T-cell (primary cell): ENCODE measurements at places on chromosomes 4 and X. TPM values are rescaled to one million over a fixed set of nuclear protein-coding genes. Genes with fewer than 3 reads are reported as not detected.

Gene SLC26A1
- total RNA-seq, result not detected

Gene TMEM271
- not detected for total RNA-seq

GRCh38 chr4:108170631-108171338 is 2.1 kb upstream of the LEF1 start:
- peaks cover 53% of the 10 kb centered on the region for H3K27me3 ChIP-seq
- peaks cover 3% of the 10 kb centered on the region for H3K36me3 ChIP-seq
- peak overlapping the region; percentile 85 for H3K4me3 ChIP-seq
- H3K4me1 ChIP-seq, result peaks cover 32% of the 10 kb centered on the region
- H3K27ac ChIP-seq, result no peak overlapping the region

Gene UGT2B15
- total RNA-seq, result 0.44 TPM

Gene USP51
- 1.9 TPM for total RNA-seq

Gene SLC10A4
- not detected for total RNA-seq

- peak; percentile 55 for DNase-seq
- H3K36me3 ChIP-seq, result no peaks in the 10 kb centered on the region
- peaks cover 3% of the 10 kb centered on the region for H3K4me1 ChIP-seq
- no peaks in the 10 kb centered on the region for H3K27me3 ChIP-seq
- no peak overlapping the region for H3K27ac ChIP-seq
These were observed 21.9 kb downstream of the ATP2B3 start for GRCh38 chrX:153539171-153539978.

- no peak overlapping the region for H3K4me3 ChIP-seq
- H3K4me1 ChIP-seq, result no peaks in the 10 kb centered on the region
- no peak for DNase-seq
- no peaks in the 10 kb centered on the region for H3K36me3 ChIP-seq
These were observed 54.5 kb upstream of the CCDC149 start for GRCh38 chr4:24967346-24967745.

Gene SH3RF1
- total RNA-seq, result 0.60 TPM
